DMS153 (cell line): ENCODE measurements at places on chromosomes 2 and 18.
A peak's percentile ranks its signal among the peaks of the same experiment; 100 is the strongest.

DNA sequence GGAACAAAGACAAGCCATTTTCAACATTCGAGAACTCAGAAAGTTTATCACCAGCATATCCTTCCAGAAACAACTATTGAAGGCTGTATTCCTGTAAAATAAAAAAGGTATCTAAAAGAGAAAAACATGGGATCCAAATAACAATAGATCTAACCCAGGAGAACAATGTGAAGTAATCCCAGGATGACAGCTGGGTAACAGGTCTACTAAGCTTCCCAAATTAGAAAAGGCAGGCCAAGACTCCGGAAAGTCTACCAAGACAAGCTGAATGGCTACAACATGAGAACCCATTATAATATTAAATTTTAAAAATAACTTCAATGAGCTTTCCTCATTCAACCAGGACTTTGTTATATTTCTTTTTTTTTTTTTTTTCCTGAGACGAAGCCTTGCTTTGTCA, 6.5 kb downstream of the PIAS2 start:
- DNase-seq, result no peak

DNA sequence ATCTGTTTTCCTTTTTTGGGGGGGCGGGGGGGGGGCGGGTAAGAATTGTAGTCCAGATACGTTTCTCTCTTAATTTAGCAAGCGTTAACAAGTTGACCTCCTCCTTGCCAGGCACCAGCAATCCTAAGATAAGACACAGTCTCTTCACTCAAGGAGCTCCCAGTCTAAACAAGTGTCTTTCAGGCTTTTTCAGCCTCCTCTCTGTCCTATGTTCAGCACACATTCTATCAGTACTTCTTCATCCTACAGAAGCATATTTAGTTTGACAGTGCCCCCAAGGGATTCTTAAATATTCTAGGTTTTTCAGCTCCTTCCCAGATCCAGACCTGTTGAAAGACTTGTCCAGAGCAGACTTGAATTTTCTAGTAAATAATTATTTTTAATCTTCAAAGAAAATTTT, 2.7 kb downstream of the PPP1CB start:
- no peak for DNase-seq

GRCh38 chr2:27681841-27682240, 18.2 kb downstream of the SLC4A1AP start:
- no peak for DNase-seq

DNA sequence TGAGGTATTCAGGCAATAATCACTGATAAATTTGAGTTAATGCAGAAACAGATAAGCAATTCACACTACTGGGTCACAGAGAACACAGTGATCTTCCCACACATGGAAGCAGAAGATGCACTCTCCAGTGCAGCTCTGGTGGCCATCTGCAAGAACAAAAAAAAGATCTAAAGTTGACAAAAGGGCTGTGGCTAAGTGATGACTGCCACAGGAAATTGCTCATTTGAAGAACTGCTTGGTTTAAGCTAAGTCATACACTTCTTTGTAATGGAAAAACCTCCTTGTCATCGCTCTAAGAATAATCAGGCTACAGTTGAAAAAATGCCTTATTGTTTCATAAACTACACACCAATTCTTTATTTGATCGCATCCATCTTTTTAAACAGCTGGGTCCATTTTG, 115.1 kb downstream of the DTNB start:
- DNase-seq, result no peak

DNA sequence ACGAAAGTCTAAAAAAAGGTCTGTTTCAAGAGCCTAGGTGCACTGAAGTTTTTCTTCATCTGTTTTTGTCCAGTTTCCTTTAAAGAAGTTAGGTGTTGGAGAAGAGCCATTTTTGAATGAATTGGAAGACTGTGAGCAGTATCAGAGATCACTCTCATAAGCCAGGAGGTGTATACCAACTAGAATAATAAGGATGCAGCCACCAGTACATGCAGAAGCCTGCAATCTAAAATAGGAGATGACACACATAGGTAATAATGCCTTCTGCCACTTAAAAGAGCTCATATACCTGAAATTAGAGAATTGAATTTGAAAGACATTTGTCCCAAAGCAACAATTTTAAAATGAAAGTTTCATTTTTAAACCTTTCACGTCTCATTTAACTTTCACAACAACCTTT, 81.7 kb downstream of the RBMS1 start:
- DNase-seq, result no peak

DNA sequence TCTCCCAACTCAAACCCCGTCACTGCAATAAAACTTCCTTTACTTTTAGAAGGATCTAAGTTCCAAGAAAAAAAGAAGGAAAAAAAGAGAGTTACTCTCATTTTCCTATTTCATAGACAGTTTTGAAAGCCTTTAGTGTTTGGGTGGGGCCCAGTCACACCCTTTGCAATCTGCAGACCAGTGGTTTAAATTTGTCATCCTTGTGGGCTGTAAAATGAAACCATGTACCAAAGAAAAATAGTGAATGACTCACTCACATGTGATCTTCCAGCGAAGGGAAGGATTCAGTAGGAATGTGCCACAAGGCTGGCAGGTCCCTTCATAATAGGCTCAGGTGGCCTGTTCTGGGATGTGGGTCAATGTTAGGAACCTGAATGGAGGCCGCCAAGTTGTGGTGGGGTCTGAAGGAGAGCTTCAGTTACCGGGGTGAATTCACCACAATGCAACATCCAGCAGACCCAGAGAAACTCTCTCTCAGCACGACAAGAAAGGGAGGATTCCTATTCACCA, 28.3 kb downstream of the ANXA4 start:
- peak; percentile 10 for DNase-seq

GRCh38 chr2:84844141-84844540, 36.7 kb downstream of the TRABD2A start:
- no peak for DNase-seq

DNA sequence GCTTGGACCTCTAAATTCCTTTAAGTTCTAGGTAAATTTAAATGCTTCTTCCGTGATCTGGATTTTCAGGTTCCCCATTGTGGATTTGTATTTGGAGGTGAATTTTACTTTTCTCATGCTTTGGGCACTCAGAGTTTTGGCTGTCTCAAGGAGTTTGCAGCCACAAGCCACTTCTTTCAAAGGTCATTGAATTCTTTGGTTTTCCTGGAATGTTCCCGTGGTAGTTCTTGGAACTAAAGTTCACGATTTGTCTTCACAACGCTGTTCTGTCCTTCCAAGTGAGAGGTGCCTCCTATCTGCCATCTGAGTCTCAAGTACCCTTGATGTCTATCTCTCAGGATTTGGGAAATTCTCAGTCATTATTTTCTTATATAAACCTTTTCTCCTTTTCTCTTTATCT, 1438.7 kb upstream of the ZEB2 start:
- DNase-seq, result no peak

DNA sequence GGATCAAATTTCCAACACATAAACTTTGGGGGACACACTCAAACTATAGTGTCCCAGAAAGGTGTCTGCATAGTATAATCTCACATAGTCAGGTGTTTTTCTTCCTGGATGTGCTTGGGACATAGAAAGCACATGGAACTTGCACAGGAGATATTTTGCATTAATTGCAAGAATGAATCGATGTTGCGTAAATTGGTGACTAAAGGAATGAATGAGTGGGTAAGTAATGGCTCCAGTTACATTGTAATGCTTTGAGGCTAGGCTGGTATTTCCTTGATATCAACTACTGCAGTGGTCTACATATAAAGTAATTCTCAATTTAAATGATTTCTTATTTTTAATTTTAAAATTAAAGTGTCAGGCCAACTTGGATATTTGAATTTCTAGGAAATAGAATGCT, 53.4 kb downstream of the SH3RF3 start:
- DNase-seq, result no peak

DNA sequence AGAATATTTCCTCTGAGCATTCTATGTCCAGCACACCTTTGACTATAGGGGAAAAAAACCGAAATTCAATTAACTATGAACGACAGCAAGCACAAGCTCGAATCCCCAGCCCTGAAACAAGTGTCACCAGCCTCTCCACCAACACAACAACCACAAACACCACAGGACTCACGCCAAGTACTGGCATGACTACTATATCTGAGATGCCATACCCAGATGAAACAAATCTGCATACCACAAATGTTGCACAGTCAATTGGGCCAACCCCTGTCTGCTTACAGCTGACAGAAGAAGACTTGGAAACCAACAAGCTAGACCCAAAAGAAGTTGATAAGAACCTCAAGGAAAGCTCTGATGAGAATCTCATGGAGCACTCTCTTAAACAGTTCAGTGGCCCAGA, 79.4 kb upstream of the FAM117B start:
- no peak for DNase-seq

DNA sequence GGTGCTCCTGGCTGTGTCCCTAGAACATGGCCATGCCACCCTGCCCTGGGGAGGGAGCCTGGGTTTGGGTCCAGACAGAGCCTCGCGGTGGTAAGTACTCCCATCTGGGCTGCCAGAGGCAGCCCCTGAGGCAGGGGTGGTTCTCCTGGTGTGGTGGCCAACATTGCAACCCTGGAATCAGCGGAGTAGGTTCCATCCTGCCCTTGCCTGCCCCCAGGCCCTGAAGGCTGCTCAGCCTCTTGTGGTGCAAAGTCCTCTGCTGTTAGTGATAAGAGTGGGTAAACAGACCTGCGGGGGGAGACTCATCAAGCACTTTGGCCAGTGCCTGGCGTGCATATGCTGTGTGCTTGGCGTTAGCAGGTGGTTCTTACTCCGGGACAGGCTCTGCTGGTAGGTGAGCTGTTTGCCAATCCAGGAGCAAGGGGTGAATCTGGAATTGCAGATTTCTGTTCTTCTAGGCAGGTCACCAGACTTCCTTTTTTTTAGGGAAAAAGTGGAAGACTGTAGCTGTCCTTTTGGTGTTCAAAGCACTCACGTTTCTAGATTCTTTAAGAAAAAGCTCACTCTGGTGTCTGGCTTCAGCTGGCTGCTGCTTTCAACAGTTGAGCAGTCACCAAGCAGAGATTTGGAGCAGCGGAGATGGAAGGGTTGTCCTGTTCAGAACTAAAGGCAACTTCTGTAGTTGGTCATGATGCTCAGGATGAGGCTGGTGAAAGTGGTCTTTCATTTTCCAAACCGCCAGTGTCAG, 3.2 kb downstream of the CNNM3 start:
- DNase-seq, result peak; percentile 21

DNA sequence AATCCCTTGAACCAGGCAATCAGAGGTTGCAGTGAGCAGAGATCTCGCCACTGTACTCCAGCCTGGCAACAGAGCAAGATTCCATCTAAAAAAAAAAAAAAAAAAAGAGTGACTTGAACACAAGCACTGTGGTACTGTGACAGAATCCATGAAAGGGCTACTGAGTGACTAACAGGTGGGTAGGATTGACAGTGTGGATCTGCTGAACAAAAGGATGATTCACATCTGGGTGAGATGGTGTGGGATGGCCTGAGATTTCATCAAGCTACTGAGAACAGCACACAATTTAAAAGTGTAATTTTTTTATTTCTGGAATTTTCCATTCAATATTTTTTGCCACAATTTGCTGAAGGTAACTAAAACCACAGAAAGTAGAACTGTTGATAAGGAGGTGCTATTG, 13.3 kb upstream of the SP3 start:
- no peak for DNase-seq

DNA sequence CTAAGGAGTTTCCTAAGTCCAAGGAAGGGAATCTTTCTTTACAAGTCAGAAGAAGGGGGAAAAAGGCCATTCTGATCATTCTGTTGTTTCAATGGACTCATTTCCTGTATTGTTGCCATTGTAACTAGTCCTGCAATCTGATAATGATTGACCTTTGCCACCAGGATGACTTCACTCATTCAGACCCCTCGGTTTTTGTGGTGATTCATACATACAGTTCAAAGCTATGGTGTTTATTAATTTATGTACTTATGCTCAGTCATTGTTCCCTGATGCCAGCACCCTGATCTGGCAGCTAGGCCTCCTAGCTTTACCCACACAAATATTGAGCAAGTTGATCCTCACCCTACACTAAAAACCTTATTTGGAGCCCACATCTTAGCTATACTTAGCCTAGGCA, 57.6 kb upstream of the ZNF519 start:
- no peak for DNase-seq
